ENCODE measurements at places on chromosomes 6 and 20.

DNA sequence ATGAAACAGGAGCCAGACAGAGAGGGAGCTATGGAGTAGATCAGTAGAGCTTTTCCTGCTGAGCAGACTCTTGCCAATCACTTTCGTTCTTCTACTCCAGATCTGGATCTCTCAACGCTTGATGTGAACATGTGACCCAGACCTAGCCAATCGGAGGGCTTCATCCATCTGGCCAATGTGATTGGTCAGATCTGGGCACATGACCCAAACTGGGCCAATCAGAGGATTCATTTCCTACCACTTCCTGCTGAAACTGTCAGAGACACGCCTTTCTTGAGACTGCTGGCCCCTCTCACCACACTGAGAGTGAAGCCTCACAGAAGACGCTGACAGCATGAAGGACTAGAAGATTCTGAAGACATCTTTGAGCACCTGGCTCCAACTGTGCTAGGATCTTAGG is 44.2 kb upstream of the ZMYND8 start:
- peak; percentile 34 for DNase-seq

DNA sequence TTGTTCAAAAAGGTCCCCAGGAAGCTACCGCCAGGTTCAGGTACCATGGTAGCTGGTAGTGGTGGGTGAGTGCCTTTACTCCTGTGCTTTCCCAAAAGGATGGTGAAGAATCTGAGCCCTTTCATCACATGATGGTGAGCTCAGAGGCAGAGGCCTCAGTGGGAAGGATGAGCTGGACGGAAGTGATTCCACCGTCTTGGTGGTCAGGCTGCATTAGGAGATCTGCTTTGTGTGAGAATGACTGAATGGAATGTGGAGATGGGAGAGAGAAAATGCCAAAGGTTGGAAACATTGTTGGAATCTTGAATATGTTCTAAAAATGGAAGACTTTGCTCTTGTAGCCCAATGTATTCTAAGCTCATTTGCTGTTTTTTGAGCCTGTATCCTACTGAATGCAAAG is 108.1 kb upstream of the SCP2D1 start:
- DNase-seq: no peak

DNA sequence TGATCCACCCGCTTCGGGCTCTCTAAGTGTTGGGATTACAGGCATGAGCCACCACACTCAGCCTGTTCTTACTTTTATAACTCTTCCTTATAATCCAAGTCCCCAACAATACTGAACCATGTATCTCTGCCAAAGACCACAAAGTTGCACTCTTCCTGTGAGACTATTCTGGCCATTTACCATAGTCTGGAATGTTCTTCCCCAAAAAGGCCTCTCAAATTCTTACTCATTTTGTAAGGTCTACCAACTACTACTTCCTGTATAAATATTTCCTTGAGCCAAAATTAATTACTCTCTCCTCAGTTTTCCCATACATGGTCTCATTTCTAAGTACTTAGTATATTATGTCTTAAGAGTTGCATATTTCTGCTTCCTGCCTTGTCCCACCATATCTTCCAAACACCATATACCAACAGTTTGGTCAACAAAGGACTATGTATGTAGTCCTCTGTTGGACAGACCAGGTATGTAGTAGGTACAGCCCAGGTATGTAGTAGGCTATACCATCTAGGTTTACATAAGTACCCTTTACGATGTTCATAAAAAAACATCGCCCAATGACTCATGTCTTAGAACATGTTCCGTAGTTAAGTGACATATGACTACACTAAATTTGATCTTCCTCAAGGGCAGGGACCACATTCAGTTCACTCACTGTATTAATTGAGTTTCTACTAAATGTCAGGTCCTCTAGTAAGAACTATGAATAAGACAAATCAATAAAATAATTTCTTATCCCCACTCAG is 22.0 kb downstream of the RANBP9 start:
- no peak for DNase-seq

- no peak for DNase-seq
Observed at GRCh38 chr6:152295346-152295745, 341.8 kb downstream of the SYNE1 start.

DNA sequence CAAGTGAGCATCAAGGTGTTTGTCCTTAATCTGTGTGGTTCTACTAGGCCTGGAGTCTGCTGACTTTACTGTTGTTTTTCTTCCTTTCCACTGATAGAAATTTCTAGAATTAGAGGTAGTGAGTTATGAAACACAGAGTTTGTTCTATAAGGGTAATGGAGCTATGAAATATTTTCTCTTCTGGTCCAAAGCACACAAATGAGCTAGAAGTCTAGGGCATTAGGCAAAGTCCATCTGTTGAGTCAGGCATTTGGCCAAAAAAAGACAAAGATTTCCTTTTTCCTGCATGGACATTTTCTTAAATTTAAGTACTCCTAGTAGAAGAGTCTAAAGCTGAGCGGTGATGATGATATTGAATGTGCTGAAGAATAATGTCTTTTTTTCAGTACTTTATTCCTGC is 174.3 kb upstream of the STXBP5 start:
- DNase-seq: no peak

- DNase-seq: no peak
Observed at GRCh38 chr6:96775727-96776400, 61.4 kb downstream of the GPR63 start.
